ENCODE measurements at places on chromosomes 2 and 18.

GRCh38 chr18:40375837-40376236 lies 1579.2 kb upstream of the PIK3C3 start:
- no peak for DNase-seq

DNA sequence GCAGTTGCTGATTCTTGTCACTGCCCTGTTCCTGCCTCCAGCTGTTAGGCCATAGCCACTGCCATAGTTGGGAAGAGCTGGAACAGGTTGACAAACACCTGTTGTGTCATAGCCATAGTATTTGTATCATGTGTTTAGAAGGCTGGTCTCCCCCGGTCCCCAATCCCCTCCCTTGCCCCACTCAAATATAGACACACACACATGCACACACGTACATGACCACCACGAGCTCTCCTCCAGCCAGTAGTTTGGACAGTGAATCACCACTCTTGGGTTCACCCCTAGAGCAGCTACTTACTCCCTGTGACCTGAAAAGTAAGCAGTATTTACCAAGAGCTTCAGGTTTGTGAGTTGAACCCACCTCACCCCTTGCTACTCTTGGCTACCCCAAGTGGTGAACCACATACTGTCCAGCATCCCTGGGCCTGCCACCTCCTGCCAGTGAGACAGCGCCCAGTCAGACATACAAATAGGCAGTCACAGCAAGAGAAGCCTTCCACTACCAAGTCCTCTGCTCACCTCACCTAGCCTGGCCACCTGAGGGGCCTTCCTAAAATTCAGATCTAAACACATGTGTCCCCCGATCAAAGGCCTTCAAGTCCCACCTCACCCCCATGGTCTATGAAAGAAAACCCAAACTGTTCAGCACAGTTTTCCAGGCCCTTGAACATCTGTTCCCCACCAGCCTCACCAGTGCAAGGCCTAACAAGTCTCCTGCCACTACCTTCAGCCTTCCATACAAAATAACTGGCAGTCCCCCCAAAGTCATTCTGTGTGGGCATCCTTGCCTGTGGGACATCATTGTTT lies 7.1 kb downstream of the PCBP1 start:
- no peak for DNase-seq

- DNase-seq = no peak
These were observed 122.3 kb upstream of the FHL2 start for GRCh38 chr2:105521176-105521575.

DNA sequence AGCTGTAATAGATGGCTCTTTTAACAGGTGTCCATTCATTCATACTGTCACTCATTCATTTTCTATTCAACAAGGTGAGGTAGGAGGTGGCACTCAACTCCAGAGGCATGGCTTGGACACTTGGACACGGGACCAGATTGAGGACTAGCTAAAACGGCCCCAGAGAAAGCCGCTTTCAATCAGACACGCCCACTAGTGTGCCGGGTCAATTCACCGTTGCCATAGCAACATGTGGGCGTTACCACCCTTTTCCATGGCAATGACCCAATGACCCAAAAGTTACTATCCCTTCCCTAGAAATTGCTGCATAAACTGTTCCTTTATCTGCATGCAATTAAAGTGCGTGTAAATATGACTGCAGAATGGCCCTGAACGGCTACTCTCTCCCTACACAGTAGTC lies 49.2 kb upstream of the LGALSL start:
- no peak for DNase-seq

GRCh38 chr2:218887079-218887478 lies 6.4 kb downstream of the WNT10A start:
- no peak for DNase-seq

DNA sequence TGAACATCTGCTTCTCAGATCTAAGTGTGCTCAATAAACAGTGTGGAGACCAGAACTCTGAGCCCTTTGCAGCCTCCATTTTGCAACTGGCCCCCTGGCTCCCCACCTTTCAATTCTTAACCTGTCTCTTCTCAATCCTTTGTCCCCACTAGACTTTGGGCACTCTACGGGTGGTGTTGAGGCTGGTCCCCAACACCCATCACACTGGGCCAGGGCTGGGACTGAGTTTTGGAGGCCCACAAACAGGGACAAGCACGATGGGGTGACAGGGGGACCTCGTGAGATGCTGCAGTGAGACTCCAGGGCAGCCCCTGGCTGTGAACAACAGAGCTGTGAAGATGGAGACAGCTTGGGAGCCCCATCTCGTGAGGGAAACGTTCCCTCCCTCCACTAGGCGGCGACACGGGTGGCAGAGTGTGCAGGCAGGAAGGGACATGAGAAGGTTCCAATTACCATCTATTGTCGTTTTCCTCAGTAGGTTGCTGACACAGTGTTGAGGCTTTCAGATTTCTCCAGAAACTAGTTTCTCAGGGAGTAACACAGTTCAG lies 1.2 kb downstream of the ANKMY1 start:
- DNase-seq = peak; percentile 50

DNA sequence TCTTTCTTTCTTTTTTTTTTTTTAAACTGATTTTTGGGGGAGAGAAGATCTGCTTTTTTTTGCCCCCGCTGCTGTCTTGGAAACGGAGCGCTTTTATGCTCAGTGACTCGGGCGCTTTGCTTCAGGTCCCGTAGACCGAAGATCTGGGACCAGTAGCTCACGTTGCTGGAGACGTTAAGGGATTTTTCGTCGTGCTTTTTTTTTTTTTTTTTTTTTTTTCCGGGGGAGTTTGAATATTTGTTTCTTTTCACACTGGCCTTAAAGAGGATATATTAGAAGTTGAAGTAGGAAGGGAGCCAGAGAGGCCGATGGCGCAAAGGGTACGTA lies 587 bp downstream of the MEIS1 start:
- no peak for DNase-seq

DNA sequence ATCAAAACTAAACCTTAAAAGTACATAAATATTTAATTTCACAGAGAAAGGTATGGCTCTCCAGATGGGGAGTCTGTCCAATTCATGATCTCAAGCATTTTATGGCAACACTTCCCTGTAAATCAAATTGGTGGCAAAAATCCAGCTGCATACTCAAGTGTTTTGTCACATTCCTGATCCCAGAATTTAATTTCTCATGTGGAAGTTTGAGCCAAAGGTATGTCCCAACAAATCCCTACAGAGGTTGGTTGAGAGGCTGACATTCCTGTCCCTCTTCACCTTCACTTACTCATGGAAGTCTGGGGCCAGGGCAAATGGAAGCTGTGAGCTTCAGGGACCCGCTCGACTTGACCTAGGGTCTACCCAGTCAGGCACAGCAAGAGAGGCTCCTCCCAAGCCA lies 17.7 kb downstream of the KLF7 start:
- DNase-seq = no peak

DNA sequence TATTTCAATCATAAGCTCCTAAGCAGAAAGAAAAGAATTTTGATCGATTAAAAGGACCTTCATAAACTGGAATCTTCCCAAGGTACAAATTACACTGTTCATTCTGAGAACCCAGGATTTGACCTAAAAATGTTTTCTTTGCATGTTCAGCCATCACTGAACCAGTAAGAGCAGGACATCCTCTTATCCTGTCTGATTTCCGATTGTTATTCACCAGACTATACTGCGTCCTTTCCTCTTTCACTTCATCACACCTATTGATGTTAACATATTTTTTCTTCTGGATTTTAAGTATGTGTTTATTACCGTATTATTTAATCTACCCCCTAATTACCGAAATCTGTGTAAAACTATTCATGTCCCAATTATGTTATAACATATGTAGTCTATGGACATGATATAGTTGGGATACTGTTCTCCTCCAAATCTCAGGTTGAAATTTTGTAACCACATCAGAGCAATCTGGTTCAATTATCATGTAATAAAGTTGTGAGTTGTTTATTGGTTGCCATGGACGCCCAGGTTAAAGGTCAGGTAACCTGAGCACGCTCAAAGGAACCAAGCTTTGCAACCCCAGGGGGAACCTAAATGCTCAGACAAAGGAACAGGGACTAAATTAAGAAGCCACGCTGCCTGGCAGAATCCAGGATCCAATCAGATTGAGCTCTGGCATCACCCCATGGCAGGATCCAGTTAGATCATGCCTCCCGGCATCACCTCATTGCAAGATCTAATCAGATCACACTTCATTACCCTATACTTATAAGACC lies 11.6 kb upstream of the TBC1D8 start:
- DNase-seq = no peak

DNA sequence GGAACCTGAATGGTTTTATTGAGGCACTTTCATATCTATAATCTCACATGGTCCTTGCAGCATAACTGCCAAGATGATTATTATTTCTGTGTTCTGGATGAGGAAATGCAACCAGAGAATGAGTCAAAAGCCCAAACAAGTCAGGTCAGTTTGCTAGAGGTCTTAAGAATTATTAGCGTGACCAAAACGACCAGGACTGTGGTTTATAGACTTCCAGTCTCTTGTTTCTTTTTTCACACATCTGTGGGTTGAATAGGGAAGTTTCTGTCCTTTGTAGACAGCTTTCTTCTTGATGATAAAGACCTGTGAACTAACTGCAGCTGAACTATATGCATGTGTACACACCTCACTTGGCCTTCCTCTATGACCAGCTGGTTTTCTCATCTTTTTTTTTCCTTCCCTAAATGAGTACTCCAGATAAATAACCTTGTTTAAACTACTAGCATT lies 13.9 kb downstream of the ADAM23 start:
- no peak for DNase-seq
